ENCODE measurements at places on chromosomes 2 and 18. TPM values are rescaled to one million over a fixed set of nuclear protein-coding genes. Genes with fewer than 3 reads are reported as not detected.

The STK11IP gene
- total RNA-seq = 26.5 TPM

The IL1F10 gene
- total RNA-seq = not detected

The SERPINB4 gene
- total RNA-seq = not detected

The UGT1A9 gene
- total RNA-seq = not detected

The SERPINB5 gene
- 0.45 TPM for total RNA-seq

The RFTN2 gene
- 2.3 TPM for total RNA-seq

The TWIST2 gene
- 15.9 TPM for total RNA-seq

The TUBB8B gene
- total RNA-seq = not detected

The NPPC gene
- 2.9 TPM for total RNA-seq

The LOXHD1 gene
- total RNA-seq = not detected

The RIT2 gene
- not detected for total RNA-seq

The CD8B2 gene
- not detected for total RNA-seq

The CD207 gene
- total RNA-seq = 0.11 TPM

The FMNL2 gene
- 38.6 TPM for total RNA-seq

The DNAJC5G gene
- not detected for total RNA-seq

The AFF3 gene
- 2.0 TPM for total RNA-seq

The TNFAIP6 gene
- total RNA-seq = 0.16 TPM

The ARHGEF33 gene
- total RNA-seq = not detected

The AOX1 gene
- total RNA-seq = 3.1 TPM

The CUL3 gene
- 28.8 TPM for total RNA-seq

The IAH1 gene
- total RNA-seq = 33.2 TPM

The NEU4 gene
- 0.34 TPM for total RNA-seq

The BMP10 gene
- not detected for total RNA-seq

The AQP12B gene
- not detected for total RNA-seq

The CRYGD gene
- not detected for total RNA-seq

The IHH gene
- not detected for total RNA-seq

The DLX1 gene
- total RNA-seq = 10.2 TPM

The TRABD2A gene
- 4.0 TPM for total RNA-seq

The DUSP28 gene
- 6.7 TPM for total RNA-seq

The CNTNAP5 gene
- not detected for total RNA-seq

The SCYGR4 gene
- not detected for total RNA-seq

The CCDC150 gene
- 9.7 TPM for total RNA-seq

The DSEL gene
- total RNA-seq = 2.2 TPM

The CRYGC gene
- not detected for total RNA-seq

The HOXD13 gene
- 5.3 TPM for total RNA-seq

The ITSN2 gene
- total RNA-seq = 40.2 TPM

The KLF7 gene
- 5.6 TPM for total RNA-seq

The EHBP1 gene
- total RNA-seq = 97.2 TPM

The KCTD1 gene
- 11.8 TPM for total RNA-seq

The TGIF1 gene
- total RNA-seq = 67.9 TPM

The ATP9B gene
- total RNA-seq = 5.0 TPM

The TUBA3E gene
- total RNA-seq = not detected

The VIT gene
- total RNA-seq = 0.50 TPM

The RFX8 gene
- not detected for total RNA-seq

The PROKR1 gene
- total RNA-seq = not detected

The CCDC85A gene
- not detected for total RNA-seq

The RMDN2 gene
- total RNA-seq = 3.4 TPM

Data from A375 (cell line).